H4 (cell line): ENCODE measurements at places on chromosomes 6 and 20. TPM values are rescaled to one million over a fixed set of nuclear protein-coding genes. Genes with fewer than 3 reads are reported as not detected.
A peak's percentile ranks its signal among the peaks of the same experiment; 100 is the strongest.

TINAG gene
- not detected in 2 replicates for total RNA-seq

SLC32A1 gene
- total RNA-seq, result not detected in 2 replicates

DNAH8 gene
- total RNA-seq, result not detected in 2 replicates

RAET1G gene
- total RNA-seq, result not detected in 2 replicates

TNXB gene
- total RNA-seq, result 0.06 and 0.29 TPM in 2 replicates

CLPSL2 gene
- 5.7 TPM in 1 of 2 replicates, not detected in the other for total RNA-seq

XPO5 gene
- total RNA-seq, result 35.3 and 36.1 TPM in 2 replicates

OPRL1 gene
- 0.23 and 0.97 TPM in 2 replicates for total RNA-seq

FAM83B gene
- not detected in 2 replicates for total RNA-seq

TP53TG5 gene
- total RNA-seq, result not detected in 2 replicates

WFDC5 gene
- total RNA-seq, result not detected in 2 replicates

BMP2 gene
- total RNA-seq, result 0.97 and 1.1 TPM in 2 replicates

OGFRL1 gene
- 3.2 and 5.1 TPM in 2 replicates for total RNA-seq

DNA sequence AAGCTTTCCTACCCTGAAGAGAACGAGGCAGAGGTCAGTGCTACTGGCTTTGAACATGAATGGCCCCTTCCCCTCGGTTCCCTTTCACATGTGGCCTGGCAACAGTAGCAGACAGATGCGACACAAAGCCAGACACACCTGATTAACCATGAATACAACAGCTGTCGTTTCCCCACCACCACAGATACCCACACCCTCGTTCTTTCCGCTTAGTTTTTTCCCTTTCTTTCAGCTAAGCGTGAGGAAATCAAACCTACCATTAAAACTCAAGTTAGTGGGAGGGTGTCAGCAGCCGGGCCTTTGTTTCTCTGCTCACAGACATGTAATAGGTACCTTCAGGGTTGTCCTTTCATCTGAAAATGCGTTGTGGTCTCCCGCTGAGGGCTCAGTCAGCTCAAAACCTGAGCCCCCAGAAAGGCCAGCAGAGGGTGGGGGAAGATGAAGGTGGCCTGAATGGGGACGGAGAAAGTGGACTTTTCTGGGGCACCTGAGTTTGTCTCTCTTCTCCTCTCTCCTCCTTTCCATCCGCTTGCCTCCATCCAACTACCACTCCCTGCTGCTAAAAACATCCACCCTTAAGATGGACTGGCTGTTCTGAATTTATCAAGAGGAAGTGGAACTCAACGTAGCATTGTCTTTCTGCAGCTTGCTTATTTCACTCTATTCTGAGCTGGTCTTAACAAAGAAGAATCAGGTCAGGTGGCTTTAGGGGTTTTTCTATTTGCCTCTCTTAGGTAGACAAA is 516.6 kb upstream of the JARID2 start:
- no peak for DNase-seq

DNA sequence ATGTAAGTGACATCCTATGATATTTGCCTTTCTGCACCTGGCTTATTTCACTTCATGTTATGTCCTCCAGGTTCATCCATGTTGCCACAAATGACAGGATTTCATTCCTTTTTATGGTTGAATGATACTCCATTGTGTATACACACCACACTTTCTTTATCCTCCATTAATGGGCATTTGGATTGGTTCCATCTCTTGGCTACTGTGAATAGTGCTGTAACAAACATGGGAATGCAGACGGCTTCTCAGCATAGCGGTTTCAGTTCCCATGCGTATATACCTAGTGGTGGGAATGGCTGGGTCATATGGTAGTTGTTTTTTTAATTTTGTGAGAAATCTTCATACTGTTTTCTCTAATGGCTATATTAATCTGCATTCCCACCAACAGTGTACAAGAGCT is 14.8 kb downstream of the MTHFD1L start:
- DNase-seq, result no peak

GRCh38 chr20:35662551-35662950 is 2.1 kb downstream of the CPNE1 start:
- DNase-seq, result no peak

DNA sequence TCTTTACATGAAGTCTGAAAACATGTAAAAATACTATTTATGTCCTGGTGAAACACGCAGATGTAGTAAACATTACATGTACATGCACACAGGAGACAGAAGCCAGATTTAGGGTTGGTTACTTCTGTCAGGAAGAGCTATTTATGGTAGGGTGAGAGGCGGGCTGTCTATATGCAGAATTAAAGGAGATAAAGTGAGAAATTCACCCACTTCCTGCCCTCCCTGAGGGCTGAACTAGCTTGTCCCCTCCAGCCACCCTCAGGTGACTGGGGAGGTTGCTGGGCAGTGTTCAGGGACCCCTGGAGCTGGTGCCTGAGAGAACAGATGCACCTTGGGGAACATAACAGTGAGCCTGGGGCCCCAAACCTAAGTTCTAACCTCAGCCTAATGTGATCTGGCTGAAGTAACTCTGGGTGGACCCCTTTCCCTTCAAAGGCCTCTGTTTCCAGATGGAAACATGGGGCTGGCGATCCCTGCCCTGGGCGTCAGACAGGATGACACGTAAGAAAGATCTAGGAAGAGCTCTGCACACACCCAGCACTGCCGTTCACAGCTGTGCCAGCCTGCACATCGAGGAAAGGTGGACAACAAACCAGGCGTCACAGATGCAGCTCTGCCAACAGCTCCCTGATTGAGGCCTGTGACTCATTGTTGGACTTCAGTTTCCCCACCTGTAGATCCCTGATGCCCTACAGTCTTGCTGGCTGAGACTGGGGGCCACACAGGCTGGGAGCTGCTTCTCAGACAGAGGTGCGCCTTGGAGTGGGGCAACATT is 1.3 kb downstream of the PI16 start:
- no peak for DNase-seq

- peak; percentile 39 for DNase-seq
These were observed at the start of gene NINL for GRCh38 chr20:25584905-25585704. Gene NINL, minus strand, starts transcription at chr20:25585531. Its CDS starts 58,944 bp downstream, at chr20:25526587.

- no peak for DNase-seq
These were observed 22.0 kb upstream of the DDR1 start for GRCh38 chr6:30862156-30862875.

DNA sequence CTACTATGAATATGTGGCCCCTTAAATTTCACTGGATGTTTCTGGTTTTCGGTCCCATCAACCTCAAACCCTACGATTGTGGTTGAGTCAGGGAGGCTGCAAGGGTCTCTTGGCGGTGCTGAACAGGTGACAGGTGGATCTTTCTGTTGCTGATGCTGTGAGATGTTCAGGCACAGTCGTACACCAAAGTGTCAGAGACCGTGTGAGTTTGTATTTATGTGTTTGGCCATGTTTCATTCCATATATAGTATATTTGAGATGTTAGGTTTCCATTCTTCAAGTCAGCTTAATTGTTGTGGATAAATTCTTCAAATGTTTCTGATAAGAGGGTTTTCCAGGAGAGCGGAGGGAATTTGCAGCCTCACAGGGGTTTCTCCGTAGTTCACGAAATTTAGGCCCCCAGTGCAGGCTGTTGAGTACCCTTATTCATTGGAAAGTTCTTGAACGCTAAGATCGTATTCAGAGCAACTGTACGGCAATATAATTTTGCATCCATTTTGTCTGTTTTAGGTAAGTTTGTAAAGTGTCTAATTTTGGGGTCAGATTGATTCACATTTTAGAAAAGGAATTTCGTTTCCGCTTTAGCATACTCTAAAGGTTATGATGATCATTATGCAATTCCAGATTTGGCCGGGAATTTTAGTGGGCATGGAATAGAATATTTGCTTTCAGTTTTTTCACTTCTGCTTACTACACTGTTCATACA is 1.2 kb downstream of the TAB2 start:
- peak; percentile 3 for DNase-seq

DNA sequence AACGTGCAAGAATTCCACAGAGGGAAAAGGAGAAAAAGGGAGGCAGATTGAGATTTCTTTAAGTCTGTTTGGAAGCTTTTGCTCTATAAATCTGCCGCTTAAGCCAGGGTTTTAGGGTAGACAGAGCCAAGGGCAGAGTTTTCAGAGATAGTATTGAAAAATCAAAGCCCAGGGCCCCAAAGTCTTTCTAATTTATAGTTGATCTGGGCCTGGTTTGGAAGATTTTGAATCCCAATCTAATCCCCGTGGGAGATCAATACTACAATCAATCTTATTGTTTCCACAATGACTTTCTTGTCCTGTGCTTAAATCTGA is 3.3 kb downstream of the BMP2 start:
- DNase-seq, result no peak

DNA sequence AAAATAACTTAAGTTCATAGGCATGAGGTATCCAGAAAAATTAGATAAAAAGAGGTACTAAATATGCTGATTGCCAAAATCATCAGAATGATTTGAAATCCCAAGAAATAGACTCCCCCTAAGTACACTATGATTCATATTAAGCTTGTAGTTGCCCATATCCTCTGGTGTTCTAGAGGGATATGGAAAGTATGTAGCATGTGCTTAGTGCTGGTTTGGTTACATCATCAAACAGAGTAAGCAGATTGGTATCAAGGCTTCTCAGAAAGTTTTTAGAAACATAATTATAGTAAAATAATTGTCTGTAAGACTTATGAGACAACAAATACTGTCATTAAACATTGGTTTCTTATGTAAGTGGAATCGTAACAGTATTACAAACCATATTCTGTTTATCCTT is 166.4 kb downstream of the FAXC start:
- DNase-seq, result no peak

DNA sequence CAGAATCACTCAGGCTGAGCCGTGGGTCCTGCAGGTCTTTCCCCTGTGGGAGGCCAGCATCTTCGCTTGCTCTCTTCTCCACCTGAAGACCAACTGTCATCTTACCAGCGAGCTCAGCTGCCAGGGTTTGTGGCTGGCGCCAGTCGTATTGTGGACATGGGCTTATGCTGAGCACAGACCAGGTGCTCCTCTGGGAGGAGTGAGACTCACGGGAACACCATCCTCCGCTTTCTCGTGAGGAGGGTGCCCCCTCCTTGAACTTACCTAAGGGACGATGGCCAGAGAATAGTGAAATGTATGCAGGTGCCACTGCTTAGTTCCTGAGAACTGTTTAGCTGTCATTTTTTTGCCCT is 17.1 kb downstream of the WRNIP1 start:
- DNase-seq, result no peak

DNA sequence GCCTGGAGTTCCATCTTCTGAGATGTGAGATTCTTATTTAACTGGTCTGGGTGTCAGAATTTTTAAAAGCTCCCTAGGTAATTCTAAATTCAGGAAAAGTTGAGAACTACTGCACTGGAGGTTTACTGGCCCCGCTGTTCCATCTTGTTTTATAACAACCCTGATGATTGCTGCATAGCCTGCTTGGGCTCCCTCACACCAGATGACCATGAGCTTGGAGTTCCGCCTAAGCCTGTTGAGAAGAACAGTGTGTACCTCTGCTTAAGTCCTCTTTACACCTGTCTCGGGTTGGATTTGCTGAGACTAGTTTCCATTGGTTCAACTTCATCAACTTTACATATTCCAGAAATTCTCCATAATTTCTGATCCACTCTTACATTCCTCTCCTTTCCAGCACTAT is 77.9 kb downstream of the FKBP5 start:
- DNase-seq, result no peak

GRCh38 chr6:163782436-163783003 is 368.0 kb downstream of the QKI start:
- no peak for DNase-seq

DNA sequence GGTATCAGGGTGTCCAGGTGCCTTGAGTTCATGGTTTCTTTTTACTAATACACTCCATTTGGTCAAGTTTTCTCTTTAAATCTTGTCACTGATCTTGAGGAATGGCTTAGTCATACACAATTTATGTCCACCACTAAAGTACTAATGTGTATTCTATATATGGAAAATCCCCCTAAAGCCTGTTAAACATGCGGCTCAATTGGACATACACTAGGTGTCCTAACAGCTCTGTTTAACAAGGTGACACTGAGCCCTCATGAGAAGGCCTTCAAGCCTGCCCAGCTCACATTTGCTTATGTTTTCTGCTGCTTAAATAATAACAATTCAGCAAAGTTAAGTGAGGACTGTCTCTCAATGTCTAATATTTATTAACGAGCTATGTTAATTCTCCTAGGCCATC is 31.5 kb downstream of the PDE7B start:
- no peak for DNase-seq

- DNase-seq, result no peak
These were observed 353.3 kb upstream of the CNR1 start for GRCh38 chr6:88519301-88520016.

GRCh38 chr20:63687419-63688178 is 8.9 kb upstream of the TNFRSF6B start:
- DNase-seq, result no peak

DNA sequence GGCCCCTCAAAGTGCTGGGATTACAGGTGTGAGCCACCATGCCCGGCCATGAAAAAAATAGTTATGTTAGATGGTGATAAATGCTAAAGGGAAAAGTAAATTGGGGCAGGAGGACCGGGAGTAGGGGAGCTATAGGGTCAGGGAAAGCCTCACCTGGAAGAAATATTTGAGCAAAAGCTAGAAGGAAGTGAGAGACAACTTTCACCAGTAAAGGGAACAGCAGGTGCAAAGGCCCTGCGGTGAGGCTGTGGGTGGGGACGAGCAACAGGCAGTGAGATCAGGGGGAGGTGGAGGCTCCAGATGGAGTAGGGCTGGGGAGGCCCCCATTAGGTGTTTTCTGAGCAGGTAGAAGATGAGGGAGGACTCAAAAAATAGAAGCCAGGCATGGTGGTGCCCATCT is 16.0 kb downstream of the BCAS4 start:
- no peak for DNase-seq

GRCh38 chr6:78526432-78526831 is 340.9 kb upstream of the IRAK1BP1 start:
- DNase-seq, result no peak

- no peak for DNase-seq
These were observed 48.3 kb downstream of the TXLNB start for GRCh38 chr6:139243536-139243935.

DNA sequence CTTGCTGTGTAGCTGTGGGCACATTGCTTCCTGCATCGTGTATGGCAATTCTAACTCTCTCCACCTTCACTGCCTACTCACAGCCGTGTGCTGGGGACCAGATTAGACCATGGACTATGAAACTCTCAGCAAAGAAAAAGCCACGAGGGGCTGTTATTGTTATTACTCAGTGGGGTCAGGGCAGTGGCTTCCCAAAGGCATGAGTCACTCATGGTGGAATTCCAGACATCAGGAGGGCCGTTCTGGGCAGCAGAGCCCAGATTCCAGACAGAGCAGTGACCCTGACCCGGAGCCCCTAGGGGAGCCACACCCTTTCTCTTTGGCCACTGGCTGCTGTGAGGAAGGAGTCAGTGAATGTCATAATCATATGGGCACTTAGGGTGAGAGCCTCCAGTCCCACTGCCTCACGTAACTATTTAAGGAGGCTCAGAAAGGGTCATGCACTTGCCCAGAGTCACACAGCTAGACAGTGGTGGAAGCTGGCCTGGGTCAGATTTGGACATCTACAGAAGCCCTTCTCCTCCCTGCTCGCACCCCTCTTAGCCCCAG is 22.2 kb upstream of the CCN5 start:
- peak; percentile 84 for DNase-seq

DNA sequence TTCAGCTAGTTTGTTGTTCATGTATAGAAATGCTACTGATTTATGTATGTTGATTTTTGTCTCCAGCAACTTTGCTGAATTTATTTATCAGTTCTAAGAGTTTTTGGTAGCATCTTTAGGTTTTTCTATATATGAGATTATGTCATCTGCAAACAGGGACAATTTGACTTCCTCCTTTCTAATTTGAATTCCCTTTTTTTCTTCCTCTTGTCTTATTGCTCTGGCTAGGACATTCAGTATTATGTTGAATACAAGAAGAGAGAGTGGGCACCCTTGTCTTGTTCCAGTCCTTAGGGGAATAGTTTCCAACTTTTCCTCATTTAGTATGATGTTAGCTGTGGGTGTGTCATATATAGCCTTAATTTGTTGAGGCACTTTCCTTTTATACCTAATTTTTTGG is 58.2 kb downstream of the CDH26 start:
- no peak for DNase-seq

- DNase-seq, result no peak
These were observed 248.5 kb downstream of the TSHZ2 start for GRCh38 chr20:53220482-53221307.
